Hematopoietic multipotent progenitor cell treated with erythropoietin and hydrocortisone succinate and interleukin-3 and kit ligand, for 15 days (in vitro differentiated cells): ENCODE measurements at places on chromosomes 4 and X.

- no peak for DNase-seq
Observed at GRCh38 chr4:70701271-70701670, 12.9 kb downstream of the UTP3 start.

DNA sequence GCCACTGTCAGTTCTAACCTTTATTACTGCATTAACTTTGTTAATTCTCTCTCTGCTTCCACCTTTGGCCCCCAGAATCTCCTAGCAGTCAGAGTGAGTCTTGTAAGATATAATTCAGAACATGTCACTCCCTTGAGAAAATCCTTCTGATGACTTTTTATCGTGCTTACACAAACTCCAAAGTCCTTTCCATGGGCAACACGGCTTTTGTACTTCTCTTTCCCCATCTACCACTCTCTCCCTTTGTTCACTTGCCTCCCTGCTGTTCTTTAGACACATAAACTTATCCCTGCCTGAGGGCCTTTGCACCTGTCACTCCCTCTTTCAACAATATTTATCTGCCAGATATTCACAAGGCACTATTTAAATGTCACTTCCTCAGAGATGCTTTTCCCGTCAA, 64.8 kb downstream of the MAOB start:
- no peak for DNase-seq

- no peak for DNase-seq
Observed at GRCh38 chr4:145438298-145438697, 43.4 kb upstream of the SMAD1 start.

- DNase-seq: no peak
Observed at GRCh38 chr4:12635629-12636028, 848.5 kb downstream of the RAB28 start.

GRCh38 chr4:185504098-185505047, 30.9 kb downstream of the PDLIM3 start:
- no peak for DNase-seq

GRCh38 chr4:82833696-82834313, 35.2 kb upstream of the SCD5 start:
- DNase-seq: no peak

- DNase-seq: no peak
Observed at GRCh38 chr4:123046096-123046495, 123.7 kb upstream of the NUDT6 start.

DNA sequence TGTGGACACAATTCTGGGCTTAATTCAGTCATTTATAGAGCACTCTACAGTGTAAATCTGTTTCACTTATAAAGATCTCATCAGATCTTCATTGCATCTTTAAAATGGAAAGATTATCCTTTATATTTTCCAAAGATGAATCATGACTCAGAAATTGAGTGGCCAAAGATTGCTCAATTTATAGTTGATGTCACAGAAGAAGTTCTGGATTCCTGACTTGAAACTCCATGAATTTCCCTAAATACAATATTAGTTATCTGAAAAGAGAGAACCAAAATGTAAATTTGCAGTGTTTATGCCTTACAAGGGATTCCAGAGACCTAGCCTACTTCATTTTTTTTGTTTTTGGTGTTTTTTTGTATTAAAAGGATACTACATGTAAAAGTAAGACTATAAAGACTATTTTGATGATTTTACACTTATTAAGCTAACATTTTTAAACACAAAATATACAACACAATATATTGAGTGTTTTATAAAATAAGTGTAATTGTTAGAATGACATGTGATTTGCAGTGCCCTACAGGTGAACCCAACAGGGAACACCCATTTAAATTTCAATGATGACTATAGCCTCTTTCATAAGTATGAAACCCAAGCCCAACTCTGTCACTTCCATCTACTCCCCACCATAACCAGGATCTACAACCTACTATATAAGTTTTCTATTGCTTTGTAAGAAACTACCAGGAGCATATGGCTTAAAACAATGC, 183.5 kb downstream of the PCDH7 start:
- no peak for DNase-seq

GRCh38 chr4:139844057-139844456, 178.4 kb downstream of the MGST2 start:
- DNase-seq: no peak

DNA sequence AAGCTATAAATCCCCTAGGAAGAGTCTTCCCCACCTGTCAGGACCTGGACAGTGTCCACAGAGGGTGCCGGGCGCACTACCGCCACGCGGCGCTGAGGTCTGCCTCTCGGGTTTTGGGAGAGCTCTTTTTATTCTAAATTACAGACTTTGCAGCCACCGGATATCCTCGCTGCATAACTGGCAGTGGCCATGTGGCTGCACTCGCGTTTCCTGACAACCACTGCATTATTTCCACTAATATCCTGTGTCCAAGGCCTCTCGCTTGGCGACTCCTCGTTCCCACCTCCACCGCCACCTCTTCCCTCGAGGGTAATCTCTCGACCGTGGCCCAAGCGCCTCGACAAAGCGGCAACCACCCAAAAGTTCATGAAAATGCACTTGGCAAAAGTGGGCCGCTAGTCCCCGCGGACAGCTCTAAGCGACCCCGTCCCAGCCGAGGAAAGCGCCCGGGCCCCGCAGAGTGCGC, 512 bp upstream of the TMEM131L start:
- DNase-seq: no peak

DNA sequence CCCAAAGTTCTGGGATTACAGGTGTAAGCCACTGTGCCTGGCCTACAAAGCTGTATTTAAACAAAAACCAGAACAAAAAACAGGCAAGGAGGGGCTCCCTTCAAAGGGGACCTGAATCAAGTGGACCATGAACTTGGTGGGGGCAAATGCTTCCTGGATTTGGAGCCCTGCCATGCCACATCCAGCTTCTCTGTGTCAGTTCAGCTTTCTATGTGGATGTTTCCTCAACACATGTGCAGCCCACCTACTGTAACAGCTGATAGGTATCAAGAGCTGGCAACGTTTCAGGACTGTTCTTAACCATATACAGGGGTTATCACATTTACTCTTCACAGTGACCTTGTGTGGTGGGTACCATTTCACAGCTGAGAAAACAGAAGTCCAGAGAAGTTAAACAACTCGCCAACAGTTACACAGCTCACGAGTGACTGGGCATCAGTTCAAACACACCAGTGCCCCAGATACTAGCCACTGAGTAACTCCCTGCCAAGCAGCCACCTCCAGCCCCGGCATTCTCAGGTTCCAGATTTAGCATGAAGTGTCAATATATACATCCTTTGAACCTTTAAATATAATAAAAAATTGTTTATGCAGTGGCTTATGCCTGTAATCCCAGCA, 7.5 kb downstream of the GPR143 start:
- no peak for DNase-seq
